ENCODE measurements at places on chromosomes 12 and 14.

GRCh38 chr12:113186666-113187325 lies 1.3 kb downstream of the RITA1 start:
- no peak for DNase-seq

DNA sequence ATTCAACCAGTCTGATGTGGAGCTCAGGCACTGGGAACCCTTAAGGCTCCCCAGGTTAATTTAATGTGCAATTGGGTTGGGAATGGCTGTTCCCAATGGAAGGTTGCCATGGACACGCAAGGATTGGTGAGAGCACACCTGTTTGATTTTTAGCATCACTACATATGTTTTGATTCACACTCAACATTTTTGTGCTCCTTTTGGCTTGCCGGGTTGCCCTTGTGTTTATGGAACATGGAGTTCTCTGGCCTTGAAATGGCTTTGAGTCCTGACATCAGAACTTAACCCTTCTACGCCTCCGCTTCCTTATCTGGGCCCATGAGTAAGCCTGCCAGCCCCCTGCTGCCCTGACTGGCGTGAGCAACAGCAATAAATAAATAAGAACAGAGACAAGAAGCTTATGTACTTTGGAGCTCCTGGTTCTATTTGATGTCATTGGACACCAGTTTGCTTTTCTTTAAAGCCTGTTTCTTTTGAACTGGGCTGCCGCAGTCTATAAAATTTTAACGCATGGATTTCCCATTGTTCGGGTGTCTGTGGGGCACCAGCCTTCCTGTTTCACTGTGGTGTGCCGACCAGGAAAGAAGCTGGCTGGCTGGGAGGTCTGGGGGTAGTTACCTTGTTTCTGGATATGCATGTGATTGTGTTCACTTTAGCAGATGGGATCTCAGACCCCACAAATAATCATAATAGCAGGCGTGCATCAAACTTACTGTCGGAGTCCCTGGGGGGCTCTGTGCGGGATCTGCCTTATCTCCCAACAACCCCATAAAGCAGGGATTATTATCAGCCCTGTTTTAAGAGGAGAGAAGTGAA lies 27.8 kb downstream of the TBX3 start:
- no peak for DNase-seq

- no peak for DNase-seq
These were observed 20.1 kb upstream of the ANO2 start for GRCh38 chr12:5964913-5965900.

DNA sequence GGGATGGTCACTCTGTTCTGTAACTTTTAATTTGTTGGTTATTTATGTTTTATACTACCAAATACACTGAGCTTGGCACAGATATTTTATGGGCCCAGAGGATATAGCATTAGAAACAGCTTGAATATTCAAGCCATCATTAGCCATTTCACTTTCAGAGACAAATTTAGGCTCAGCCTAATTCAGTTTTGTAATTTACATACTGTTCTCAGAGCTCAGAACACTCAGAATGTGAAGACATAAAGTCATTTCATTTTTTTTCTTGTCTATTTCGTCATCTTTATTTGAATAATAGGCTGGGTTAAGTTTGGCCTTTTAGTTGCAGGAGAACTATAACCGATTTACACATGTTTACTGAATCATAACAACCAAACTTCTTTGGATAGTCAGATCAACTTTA lies 361.7 kb downstream of the SNAPC1 start:
- no peak for DNase-seq

- no peak for DNase-seq
These were observed 129.4 kb upstream of the NPAS3 start for GRCh38 chr14:32809255-32809654.

DNA sequence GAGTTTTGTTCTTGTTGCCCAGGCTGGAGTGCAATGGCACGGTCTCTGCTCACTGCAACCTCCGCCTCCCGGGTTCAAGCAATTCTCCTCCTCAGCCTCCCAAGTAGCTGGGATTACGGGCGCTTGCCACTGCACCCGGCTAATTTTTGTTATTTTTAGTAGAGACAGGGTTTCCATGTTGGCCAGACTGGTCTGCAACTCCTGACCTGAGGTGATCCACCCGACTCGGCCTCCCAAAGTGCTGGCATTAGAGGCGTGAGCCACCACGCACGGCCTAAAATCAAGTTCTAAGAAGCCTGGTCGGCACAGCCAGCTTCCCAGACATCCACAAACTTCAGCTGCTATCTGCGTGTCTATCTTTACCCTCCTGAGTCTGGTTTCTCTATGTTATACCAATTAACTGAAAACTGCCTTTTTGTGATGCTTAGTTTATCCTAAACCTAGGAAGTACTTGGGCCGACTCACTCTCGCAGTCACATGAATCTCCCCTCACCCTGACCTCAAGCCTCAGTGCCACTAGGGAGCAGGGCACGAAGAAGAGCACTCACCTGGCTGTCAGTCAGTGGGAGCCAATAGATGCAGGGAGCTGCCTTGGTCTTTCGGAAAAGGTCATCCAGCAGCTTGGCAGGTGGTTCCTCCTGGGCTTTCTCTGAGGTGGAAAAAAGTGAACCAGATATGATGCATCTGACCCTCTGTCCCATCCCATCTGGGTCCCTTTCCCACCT lies 3.4 kb upstream of the CDH24 start:
- no peak for DNase-seq

- no peak for DNase-seq
These were observed 197.0 kb upstream of the PRICKLE1 start for GRCh38 chr12:42786400-42787148.

- no peak for DNase-seq
These were observed 40.9 kb upstream of the EAPP start for GRCh38 chr14:34580381-34580780.

DNA sequence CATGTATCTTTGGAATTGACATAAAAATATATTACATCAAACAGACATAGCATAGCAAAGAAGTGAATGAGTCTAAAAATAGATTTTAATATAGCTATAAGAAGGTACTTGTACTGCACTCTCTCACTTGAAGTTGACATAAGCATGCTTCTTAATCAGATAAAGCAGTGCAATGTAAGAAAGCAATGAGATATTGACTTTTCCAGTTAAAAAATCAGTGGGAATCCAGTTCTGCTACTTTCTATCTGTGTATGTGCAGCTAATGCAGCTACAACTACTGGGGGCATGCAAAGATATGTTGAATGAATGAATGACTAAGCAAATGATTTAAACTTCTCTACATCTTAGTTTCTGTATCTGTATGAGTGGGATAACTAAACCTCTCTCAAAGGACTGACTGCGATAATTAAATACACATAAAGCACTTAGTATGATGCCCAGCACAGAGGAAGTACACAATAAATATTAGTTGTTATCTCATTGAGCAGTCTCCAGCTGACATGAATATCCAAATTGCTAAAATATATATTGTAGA lies 10.3 kb downstream of the WASHC3 start:
- DNase-seq: no peak

- no peak for DNase-seq
These were observed 13.8 kb upstream of the METAP2 start for GRCh38 chr12:95460105-95460504.

- DNase-seq: no peak
These were observed 775 bp downstream of the NEMF start for GRCh38 chr14:49851813-49852212.

- no peak for DNase-seq
These were observed 22.4 kb downstream of the ATF7 start for GRCh38 chr12:53603804-53604203.

- no peak for DNase-seq
These were observed 35.1 kb upstream of the RPL10L start for GRCh38 chr14:46686652-46687051.

- no peak for DNase-seq
These were observed 191.5 kb downstream of the PAX9 start for GRCh38 chr14:36852981-36853691.

- no peak for DNase-seq
These were observed 49.3 kb downstream of the PCNX1 start for GRCh38 chr14:70956511-70956910.

DNA sequence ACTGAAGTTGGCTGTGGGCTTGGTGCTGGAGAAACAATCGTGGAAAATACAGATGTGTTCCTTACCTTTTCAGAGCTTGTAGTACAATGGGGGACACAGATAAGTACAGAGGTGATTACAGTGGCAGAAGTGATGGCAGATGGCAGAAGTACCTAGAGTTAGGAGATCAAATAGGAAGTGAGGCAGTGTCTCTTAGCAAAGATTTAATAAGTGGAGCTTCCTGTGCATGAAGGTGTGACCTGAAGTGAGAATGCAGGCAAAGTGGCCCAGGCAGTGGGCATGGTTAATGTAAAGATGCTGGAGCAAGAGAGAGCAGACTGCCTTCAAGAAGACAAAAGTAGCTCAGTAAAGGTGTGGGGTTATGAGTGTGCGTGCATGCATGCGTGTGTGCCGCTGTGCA lies 16.0 kb downstream of the LRRK2 start:
- DNase-seq: no peak

DNA sequence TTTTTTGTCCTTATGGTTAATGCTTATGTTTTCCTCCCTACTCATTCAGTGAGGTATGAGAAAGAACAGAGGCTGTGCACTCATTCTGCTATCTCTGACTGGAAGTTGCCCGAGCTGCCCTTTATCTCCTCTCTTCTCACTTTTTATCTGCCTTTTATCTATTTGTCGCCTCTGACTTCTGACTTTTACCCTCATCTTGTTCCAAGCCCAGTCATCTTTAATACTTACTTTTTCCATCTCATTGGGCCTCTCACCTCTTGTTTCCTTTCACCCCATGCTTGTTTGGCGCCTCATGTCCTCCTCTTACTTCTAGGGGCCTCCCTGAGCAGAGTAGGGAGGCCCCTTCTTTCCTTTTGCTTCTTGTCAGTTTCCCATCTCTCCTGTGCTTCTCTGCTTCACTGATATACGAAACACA lies 50.7 kb downstream of the DIP2B start:
- DNase-seq: no peak

- no peak for DNase-seq
These were observed 79.4 kb downstream of the DYRK2 start for GRCh38 chr12:67727702-67728666.

- DNase-seq: no peak
These were observed 44.8 kb upstream of the TBX5 start for GRCh38 chr12:114450515-114451300.

DNA sequence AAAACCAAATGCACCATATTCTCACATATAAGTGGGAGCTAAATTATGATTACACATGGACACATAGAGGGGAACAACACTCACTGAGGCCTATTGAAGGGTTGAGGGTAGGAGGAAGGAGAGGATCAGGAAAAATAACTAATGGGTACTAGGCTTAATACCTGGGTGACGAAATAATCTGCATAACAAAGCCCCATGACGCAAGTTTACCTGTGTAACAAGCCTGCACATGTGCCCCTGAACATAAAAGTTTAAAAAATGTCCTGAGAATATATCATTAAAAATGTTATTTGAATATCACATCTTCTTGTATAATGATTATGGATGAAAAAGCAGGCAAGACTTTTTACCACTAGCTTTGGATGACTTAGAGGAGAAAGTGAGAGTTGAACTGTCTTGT lies 138.0 kb upstream of the NOVA1 start:
- DNase-seq: no peak

DNA sequence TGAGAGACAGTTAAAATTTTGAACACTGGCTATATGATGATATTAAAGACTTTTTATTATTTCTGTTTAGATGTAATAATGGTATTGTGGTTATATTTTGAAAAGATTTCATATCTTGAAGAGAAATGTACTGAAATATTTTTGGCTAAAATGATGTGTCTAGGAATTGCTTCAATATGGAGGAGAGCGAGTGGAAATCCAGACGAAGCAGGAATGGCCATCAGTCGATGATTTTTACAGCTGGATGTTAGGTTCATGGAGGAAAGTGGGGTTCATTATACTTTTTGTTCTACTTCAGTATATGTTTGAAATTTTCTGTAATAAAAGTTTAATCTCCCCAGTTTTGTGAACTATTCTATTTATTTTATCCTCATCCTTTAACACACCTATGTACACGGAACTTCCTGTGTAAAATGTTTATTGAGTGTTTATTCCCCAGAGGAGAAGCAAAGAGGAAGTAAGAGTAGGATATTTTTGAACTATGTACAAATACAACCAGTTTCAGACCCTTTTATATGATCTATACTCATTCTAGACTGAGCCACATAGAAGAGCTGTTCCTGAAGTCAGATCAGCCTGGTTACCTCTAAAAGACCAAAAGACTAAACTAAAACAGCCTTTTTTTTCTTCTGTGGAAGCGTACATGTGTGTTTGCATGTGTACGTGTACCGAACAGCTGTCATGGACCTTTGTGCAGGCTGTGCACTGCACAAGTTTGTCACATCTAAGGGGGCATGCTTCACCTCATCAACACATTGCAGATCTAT lies 211.0 kb upstream of the NUDT4 start:
- DNase-seq: no peak

- no peak for DNase-seq
These were observed 2.1 kb downstream of the PIANP start for GRCh38 chr12:6698352-6699046.

- DNase-seq: no peak
These were observed 182.8 kb downstream of the ASCL1 start for GRCh38 chr12:103140286-103140685.

DNA sequence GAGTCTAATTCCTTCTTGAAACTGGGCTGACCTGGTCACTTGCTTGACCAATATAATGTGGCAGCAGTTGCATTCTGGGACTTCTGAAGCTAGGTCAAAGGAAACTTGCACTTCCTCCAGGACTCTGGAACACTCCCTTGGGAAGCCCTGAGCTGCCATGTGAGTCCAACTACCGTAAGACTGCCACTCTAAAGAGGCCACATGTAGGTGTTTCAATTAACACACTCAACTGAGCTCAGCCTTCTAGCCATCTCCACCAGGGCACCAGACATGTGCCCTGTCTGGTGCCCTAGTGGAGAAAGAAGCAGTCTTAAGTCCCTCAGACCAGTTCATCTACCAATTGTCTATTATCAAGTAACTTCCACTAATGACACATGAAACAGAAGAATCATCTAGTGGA lies 6.1 kb upstream of the TEP1 start:
- no peak for DNase-seq

- DNase-seq: no peak
These were observed 272.0 kb upstream of the DIO3 start for GRCh38 chr14:101289230-101289690.
